ENCODE measurements at places on chromosomes 5 and 9.

DNA sequence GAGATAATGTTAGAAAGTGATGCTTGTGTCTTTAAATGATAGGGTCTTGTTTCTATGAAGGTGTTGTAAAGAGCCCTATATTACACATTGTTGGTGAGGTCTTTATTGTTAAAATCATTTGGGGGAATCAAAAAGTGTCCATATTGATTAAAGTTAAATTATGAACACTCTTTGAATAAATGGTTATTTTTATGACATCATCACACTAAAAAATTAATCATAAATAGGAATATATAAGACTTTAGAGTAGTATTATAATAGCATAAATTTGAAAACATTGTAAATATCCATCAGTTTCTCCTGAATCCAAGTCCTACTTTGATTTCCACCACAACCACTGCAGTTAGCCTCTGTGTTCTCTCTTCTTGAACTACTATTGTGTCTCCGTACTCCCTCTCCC lies 136.3 kb downstream of the HTR1A start:
- DNase-seq: no peak

DNA sequence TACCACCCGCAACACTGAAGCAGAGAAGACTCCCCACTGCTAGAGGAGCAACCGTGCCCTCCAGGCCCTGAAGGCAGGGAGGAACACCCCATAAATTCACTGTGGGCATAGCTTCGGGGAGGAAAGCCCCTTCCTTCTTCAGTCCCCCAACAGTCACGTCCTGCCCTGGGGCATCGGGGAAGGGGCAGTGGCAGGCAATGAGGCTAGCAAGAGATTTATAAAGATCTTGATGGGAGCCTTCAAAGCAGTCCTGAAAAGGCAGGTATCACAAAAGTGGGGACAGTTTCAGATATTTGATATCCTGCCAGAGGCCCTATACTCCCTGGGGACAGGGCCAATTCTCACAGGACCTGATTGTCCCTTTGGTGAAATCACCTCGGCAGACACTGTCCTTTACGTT lies 16.9 kb upstream of the TRIM14 start:
- no peak for DNase-seq

- DNase-seq: peak; percentile 47
Measured at GRCh38 chr5:145511351-145511750, 323.8 kb downstream of the PRELID2 start.

DNA sequence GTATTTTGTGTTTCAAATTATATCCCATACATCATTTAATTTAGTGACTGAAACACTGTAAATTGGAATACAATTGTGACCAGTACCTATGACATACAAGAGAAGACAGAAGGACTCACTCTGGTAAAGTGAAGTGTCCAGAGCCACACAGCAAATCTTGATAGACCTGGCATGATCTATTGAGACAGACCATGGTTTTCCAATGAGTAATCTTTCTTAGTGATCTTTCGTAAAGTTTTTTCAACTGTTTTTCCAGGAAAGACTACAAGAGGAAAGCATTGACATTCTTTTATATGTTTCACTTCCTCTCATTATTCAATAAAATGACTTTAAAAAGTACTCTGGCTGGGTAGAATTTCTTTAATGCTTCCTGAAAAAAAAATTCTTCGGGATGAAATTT lies 43.3 kb upstream of the ALDH1A1 start:
- no peak for DNase-seq

- no peak for DNase-seq
Measured at GRCh38 chr5:110957934-110958333, 113.6 kb upstream of the TSLP start.

- DNase-seq: no peak
Measured at GRCh38 chr5:77181596-77182304, 28.7 kb upstream of the PDE8B start.

DNA sequence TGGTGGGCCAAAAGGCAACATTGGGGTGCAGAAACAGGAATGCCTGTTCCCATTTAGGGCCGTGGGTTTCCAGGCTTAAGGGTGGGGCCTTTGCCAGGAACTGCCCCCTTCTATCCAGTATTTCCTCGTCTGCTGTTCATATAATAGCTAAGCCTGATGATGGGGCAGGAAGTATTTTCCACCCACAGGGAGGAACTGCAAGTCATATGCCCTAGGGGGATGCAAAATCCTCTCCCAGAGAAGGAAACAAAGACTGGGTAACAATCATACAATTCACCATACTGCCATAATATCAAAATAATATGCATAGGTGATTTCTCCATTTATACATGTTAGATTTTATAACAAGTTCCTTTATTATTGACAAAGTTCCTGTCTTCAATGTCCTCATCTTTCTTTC lies 20.5 kb upstream of the RPS23 start:
- DNase-seq: no peak

GRCh38 chr5:176817841-176818377 lies 7.5 kb downstream of the UNC5A start:
- no peak for DNase-seq

GRCh38 chr5:124738681-124739633 lies 7.5 kb downstream of the ZNF608 start:
- DNase-seq: no peak

DNA sequence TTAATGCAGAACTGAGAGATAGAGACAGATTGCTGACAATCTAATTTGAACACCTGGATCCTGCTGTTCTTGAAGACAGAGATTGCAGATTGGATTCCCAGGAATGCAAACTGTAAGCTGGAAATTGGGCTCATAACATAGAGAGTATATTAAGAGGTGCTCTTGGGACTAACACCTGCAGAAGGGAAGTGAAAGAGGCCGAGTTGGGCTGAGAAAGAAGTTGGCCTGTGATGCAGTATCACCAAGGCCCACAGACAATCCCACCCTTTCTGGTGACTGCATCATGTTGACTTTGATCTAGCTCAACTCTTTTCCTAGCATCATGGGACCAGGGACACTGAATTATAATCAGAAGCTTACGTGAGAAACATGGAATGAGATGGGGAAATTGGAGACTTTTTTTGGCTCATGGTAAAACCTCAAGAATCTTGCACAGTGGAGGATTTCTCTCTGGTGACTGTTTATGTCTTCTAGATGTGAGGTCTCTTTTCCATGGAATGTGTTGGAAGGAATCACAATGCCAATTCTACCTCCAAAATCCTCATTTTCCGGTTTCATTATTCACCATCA lies 36.5 kb upstream of the NUDT12 start:
- DNase-seq: no peak

Data from AG04449 (cell line).